Esophagus mucosa (tissue), 1 donor: ENCODE measurements at places on chromosomes 5 and 9.

DNA sequence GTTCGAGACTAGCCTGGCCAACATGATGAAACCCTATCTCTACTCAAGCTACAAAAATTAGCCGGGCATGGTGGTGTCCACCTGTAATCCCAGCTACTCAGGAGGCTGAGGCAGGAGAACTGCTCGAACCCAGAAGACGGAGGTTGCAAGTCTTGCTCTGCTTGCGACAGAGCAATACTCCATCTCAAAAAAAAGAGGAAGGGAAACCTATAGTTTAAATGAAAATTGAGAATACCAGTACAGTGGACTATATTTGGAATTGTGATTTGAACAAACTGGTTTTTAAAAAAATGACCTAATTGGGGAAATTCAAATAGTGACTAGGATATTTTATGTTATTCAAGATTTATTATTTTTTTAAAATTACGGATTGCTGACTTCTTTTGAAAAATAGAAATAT lies 33.2 kb downstream of the DIAPH1 start:
- no peak for ATAC-seq

GRCh38 chr5:157204765-157205164 lies 24.1 kb downstream of the ITK start:
- no peak for ATAC-seq

DNA sequence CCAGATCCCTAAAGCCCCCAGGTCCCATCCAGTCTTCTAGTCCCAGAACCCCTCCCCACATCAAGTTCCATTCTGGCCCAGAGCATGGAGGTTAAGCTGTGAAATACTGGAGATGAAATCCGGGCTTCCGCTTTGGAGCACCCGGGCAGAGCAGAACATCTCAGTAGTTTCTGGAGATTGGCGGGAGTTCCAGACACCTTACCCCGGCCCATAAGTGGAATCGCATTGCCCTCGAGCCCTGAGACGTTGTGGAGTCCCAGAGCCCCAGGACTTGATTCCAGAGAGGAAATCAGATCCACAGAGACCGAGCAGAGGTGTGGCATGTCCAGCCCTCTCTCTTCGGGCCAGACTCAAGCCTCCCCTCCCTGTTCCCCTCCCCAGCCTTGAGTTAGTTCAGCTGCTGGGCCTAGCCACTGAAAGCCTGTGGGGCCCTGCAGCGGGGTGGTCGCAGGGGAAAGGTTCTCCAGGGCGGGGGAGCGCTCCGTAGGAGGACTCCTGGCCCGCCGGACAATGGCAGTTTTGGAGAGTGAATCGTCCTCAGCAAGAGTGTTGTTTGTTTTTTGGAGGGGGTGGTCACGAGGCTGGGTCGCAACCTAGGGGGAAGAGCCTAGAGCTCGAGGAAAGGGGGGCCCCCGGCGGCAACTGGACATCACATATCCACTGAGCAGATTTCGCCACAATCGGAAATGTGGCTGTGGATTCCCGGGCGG lies 1.0 kb upstream of the PAX5 start:
- ATAC-seq: no peak

GRCh38 chr5:31479706-31480105 lies 52.2 kb downstream of the DROSHA start:
- no peak for ATAC-seq

- peak; percentile 16 for ATAC-seq
Observed at GRCh38 chr5:1363160-1363559, 18.3 kb upstream of the CLPTM1L start.
